ENCODE measurements at places on chromosomes 3 and 15.
A peak's percentile ranks its signal among the peaks of the same experiment; 100 is the strongest.

DNA sequence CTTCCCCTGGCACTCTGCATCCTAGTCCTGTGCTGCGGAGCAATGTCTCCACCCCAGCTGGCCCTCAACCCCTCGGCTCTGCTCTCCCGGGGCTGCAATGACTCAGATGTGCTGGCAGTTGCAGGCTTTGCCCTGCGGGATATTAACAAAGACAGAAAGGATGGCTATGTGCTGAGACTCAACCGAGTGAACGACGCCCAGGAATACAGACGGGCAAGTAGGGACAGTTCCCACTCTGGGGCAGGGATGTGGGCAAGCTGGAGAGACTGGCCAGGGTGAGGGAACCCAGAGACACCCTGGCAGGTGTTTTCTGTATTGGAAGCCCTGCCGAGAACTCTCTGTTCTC lies 247 bp downstream of the FETUB start:
- DNase-seq: no peak

DNA sequence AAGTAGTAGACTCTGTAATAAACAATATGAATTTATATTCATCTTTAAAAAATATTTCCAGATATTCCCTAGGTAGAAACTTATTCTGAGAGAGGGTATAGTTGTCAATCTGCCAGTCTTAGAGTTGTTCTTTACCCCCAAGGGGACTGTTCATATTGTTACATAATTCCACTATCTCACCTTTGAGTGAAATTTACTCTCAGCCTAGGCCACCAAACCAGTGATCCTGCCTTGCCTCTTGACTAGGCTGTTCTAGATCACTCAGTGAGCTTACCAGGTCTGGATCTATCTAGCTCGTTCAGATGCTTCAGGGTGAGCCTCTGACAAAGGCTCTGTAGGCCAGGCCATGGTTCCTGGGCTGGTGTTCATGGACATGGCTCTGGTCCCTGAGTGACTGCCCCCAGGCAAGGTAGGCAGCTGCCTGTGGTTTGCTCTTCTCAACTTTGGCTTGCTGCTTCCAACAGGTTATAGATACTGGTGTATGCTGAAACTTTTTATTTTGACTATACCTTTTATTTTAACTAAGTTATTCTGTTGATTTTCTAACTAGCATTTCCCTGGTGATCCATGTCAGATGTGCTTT lies 27.6 kb downstream of the ZNF592 start:
- DNase-seq: no peak

- DNase-seq: no peak
Measured at GRCh38 chr15:69343133-69343532, 44.4 kb downstream of the PAQR5 start.

DNA sequence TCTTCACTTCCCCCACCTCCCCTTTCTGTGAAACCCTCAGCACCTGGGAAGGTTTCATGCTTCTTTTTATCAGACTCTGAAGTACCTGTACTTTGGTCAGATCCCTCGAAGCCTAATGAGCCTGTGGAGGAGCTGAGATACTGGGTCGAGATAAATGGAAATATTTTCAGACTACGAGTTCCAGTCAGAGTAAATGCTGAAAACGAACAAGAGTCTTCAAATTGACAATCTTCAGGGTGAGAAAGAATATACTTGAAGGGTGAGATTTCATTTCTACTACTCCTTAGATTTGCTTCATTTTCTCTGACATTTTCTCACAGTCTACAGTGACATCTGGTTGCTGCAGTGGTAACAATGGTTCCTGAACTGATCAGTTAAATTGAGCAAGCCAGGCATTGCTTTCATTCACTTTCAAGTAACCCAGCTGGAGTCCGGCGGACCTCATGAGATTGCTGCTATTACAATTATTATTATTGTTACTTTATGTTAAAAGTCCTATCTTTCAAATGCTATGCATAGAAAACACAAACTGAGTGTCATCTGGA lies 337.2 kb downstream of the VGLL3 start:
- DNase-seq: no peak

- DNase-seq: no peak
Measured at GRCh38 chr3:124360155-124360554, 368.2 kb upstream of the ROPN1 start.

GRCh38 chr3:67564008-67564407 lies 90.4 kb downstream of the SUCLG2 start:
- no peak for DNase-seq

DNA sequence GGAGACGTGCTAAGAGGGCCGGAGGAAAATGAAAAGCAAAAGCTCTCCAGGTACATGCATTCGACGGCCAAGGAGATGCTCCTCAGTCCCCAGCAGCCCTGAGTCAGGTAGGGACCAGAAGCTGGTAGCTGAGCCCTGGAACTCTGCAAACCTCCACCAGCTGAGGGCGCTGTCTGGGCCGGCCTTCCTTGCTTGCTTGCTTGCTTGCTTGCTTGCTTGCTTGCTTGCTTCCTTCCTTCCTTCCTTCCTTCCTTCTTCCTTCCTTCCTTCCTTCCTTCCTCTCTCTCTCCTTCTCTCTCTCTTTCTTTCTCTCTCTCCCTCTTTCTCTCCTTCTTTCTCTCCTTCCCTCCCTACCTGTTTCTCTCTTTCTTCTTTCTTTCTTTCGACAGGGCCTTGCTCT lies 94.6 kb upstream of the RASGRF1 start:
- DNase-seq: peak; percentile 24

DNA sequence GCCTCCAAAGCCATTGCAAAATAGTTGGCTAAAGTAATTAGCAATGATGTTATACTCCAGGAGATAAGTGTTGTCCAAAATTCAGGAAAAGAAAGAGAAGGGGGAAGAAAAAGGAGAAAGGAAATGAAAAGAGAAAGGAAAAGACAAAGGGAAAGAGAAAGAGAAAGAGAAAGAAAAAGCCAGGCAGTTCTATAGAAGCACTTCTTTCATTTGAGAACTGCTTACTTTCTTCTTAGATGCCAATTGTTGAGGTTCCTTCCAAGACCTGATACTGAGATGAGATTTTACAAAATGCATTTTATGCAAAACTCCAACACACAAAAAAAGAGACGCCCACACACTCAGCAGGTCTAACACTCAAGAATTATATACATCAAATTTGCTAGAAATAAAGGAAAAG lies 298.4 kb downstream of the KCNH8 start:
- no peak for DNase-seq

DNA sequence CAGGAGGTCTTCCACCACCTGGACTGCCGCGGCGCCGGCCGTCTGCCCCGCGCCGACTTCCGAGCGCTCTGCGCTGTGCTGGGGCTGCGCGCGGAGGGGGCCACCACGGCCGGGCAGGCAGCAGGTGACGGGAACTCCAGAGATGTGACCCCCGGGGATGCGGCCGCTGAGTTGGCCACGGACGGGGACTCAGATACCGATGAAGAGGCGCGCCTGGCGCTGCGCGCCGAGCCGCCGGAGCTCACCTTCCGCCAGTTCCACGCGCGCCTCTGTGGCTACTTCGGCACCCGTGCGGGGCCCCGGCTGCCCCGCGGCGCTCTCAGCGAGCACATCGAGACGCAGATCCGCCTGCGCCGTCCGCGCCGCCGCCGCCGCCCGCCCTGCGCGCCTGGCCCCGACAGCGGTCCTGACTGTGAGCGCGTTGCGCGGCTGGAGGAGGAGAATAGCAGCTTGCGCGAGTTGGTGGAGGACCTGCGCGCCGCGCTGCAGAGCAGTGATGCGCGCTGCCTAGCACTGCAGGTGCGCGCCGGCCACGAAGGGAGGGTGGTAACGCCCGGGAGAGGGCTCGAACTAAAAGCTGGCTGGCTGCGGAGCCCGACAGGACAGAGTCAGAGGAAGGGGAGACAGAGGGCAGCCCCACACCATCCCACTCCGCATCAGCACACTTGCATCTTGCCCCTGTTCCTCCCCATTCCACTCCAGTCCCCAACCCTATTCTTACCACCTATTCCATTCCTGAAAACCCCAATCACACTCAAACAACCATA lies 885 bp downstream of the EFCC1 start:
- no peak for DNase-seq

- DNase-seq: no peak
Measured at GRCh38 chr3:17799312-17799711, 56.9 kb upstream of the TBC1D5 start.

DNA sequence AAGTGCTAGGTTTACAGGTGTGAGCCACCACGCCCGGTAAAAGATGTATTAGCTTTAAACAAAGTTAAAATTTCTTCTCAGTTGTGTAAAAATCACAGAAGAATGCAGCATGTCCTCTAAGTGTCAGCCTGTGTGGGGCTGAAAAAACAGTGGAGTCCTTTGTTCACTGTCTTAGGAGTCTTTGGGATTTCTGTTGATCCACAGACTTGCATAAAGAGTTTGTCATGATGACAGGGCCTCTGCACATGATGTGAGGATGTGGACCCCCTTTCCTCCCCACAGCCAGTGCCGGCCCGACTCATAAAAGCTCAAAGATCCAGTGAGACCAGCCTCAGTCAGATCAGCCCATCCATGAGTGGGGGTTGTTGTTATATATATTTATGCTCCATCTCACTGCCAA lies 49.0 kb upstream of the GOLGA8J start:
- no peak for DNase-seq

DNA sequence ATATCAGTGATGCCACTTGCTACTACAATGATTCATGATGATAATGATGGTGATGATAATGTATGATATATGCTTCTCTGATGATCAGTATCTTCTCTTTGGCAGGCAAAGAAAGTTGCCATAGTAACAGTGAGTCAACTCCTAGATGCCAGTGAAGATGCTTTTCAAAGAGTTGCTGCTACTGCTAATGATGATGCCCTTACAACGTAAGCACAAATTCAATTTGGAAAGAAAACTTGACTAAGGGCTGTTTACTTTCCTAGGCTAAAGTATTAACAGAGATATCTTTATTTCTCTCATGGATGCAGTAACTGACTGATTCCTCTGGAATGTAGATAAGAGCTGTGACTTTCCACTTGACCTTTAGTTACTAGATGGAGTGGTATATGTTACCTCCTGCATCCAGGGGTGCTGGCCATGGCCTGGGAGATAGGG lies 27.8 kb downstream of the ADGRG7 start:
- no peak for DNase-seq

DNA sequence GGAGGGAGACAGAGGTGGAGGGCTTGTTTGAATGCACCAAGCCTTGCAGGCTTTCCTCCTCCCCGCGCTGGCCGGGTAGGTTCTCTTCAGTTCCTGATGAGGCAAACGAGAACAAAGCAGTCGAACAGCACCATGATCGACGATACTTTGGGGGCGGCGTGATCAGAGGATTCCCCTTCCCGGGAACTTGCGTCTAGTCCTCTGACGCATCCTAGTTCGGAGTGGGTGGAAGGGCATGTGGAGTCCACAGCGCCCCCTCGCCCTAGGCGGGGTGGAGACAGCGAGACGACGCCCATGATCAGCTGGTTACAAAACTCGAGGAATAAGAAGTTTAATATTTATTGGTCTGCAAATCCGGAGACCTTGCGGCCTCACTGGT lies 452 bp upstream of the SV2B start:
- DNase-seq: peak; percentile 18

GRCh38 chr3:174821477-174821876 lies 37.7 kb upstream of the NAALADL2 start:
- no peak for DNase-seq

DNA sequence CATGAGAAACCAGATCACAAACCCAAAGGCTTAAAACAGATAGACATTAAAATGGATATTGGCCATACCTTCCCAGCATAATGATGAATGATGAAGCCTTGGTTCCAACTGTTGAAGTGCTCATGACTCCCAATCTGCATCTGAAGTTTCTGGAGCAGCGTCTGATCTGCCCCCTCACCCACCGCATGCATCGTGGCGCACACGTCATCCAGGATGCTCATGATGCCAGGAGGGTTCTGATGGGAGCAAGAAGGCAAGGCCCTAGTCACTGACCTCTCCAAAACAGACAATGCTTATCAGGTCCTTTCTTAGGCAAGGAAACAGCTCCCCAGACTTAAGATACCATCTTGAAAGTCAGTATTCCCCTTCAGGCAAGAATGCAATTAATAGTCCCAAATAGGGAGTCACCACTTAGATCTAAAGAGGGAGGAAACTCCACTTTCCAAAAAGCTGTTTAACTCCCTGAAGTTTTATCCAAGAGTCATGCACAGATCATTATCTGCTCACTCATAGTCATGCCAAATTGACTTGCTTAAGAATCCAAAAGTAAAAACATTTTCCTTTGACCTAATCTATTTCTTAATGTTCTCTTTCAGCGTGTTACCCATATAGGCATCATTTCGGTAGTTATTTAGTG lies 2.1 kb downstream of the LDHAL6B start:
- DNase-seq: no peak

DNA sequence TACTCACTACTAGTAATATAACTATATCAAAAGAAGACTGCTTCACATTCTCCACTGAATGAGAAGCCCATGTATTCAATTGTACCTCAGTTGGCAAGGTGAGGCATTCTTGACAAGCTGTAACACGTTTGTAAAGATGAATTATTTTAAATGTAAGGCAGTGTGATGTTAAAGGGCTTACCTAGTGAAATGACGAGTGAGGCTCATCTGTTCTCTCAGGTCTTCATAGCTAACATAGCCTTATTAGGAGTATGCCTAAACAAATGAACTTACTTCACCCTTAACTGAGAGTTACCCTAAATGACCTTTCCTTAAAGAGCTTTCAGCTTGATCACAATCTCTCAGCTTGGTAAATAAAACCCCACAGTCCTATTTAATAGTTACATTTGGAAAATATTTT lies 127.3 kb downstream of the FEZF2 start:
- DNase-seq: no peak

DNA sequence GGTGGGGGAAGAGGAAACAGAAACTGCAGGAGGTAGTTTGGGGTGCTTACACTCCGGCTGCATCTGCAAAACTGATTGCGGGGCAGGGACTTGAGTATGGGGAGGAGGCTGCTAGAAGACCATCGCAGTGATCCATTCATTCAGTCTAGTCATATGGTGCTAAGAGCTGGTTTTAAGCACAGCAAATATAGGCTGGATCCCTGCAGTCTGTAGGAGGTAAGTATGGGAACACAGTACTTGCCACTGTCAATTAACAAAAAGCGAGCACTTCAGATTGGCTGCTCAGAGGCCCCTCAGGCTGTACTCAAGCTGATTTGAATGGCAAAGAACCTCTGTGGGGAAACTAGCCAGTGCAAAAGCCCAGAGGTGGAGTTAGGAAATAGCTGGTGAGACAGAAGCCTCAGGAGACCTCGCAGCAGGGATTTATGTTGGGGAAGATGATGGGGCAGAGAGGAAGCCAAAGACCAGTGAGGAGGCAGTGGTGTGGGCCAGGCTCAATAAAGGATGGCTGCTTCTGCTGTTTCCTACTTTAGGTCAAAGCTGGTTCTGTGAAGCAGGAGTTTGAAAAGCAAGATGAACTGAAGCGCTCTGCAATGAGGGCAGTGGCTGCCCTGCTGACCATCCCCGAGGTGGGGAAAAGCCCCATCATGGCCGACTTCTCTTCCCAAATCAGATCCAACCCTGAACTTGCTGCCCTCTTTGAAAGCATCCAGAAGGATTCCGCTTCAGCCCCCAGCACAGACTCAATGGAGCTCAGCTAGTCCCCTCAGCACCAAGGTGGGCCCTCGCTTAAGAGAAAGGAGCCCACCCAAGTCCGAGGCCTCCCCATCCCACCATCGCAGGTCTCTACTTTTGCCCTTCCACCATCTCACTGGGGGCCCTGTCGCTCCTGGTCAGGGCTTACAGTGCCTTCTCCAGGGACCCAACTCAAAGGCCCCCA lies 7.9 kb downstream of the RPL32 start:
- no peak for DNase-seq

GRCh38 chr15:47975427-47975826 lies 145.4 kb upstream of the SLC24A5 start:
- DNase-seq: no peak

All from activated CD4-positive, alpha-beta memory T cell treated with anti-CD3 and anti-CD28 coated beads, Interleukin-2, amount 10 ng/mL, durations not matched to agents 7 days and 5 days (primary cell).